ENCODE measurements at places on chromosomes 16 and 17.

DNA sequence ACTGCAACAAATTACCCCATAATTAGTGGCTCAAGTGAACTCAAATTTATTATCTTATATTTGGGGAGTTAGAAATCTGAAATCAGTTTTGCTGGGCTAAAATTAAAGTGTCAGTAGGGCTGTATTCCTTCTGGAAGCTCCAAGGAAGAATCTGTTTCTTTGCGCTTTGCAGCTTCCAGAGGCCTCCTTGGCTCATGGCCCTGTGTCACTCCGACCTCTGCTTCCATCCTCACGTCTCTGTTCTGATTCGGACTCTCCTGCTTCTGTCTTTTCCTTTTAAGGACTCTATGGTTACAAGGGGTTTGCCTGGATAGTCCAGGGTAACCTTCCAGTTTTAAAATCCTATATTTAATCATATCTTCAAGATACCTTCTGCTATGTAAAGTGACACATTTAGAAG is 232.1 kb downstream of the CA10 start:
- no peak for DNase-seq

GRCh38 chr16:86349338-86349900 is 160.9 kb upstream of the FOXF1 start:
- DNase-seq = no peak

GRCh38 chr17:64332502-64332901 is 58.2 kb downstream of the PECAM1 start:
- DNase-seq = no peak

- DNase-seq = no peak
Measured at GRCh38 chr17:68294196-68294555, 2.9 kb downstream of the ARSG start.

- DNase-seq = no peak
Measured at GRCh38 chr16:72952404-72952803, 95.5 kb downstream of the ZFHX3 start.

- DNase-seq = peak; percentile 65
Measured at GRCh38 chr17:77420804-77421629, 280.2 kb downstream of the SEC14L1 start.

- DNase-seq = no peak
Measured at GRCh38 chr17:35616536-35616935, 29.4 kb downstream of the AP2B1 start.

DNA sequence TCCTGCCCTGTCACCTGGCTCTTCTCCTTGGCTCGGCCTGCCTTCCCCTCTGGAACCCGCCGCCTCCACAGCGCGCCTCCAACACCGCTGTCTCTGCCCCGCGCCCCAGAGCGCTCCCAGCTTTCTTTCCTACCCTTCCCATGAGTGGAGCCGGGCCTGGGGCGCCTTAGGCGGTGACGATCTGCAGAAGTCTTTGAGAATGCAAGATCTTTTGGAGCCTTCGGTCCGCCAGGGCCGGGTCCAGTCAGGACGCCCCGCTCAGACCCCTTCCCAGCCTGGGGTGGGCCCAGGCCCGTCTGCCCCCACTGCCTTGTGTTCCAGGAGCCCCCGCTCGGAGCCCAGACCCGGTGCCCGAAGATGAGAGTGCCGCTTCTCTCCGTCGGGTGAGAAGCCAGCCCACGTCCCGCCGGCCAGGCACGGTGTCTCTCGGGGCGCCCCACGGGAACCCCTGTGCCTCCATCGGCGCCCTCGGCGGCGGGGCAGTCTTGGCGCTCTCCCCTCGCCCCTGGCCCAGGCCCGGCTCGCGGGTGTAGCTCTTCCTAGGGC is 40.0 kb downstream of the MRM1 start:
- no peak for DNase-seq

DNA sequence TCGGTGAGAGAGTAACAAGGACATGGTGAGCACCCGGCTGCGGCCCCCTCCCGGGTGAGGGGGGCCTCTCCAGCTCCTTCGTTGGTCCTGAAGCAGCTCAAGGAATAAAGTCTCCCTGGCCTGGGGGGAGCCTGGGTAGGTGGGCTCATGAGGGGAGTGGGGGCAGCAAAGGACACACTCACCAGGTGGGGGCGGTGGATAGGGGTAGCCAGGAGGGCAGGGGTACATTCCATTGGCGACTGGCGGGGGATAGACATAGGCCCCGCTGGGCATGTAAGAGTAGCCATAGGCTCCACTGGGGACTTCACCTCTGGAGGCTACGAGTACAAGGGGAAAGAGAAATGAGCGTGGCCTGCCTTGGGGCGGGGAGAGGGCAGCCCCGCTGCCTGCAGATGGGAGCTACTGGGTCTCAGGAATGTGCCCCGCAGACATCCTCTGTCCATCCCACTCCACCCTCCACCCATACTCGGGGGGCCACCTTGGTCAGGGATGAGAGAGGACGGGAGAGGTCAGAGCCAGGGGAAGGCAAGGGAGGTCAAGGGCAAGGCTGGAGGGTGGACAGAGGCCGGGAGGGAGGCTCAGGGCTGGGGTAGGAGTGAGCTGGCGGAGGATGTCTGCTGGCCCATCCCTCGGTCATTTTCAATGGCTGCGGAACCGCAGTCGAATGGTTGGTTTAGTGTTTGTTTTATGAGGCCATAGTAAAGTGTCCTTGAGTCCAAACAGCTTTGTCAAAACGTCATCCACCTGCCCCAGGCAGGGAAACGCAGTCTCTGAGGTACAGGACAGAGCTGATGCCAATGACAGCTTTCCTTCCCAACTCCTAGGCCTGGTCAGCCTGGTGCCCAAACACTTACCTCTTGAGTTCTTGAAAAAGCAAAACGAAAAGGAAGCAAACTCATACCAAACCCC is 3.7 kb upstream of the UNC13D start:
- no peak for DNase-seq

DNA sequence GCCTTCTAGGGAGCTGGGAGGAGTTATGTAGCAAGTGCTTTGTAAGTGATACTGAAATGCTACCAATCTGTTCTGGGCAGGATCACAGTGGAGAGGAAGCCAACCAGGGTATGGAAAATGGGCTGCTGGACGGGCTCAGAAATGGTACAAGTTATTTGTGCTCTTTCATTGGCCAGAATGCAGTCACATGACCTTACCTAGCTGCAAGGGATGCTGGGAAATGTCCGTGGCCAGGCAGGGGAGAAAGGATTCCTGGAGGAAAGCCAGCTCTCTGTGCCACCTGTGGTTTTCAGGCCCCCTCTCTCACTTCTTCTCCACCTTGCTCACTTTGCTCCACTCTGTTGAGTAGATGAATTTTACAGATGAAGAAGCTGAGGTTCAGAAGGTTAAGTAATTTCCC is 4.8 kb downstream of the EEF2K start:
- DNase-seq = no peak

DNA sequence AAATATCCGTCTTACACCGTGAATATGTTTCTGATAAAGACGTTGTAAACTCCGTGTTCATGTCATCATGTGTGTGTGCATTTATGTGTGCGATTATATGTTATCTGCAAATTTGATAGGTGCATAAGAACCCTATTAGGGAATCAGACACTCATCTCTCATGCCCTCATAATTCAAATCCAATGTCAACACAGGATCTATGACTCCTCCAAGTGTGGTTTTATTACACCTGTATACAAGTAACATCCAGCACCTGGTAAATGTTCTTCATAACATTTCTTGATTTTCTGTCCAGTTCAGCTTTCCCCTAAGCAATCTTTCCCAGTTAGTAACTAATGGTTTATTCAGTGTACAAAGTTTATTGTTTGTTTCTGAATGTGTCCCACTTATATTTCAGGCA is 681.9 kb downstream of the CDH11 start:
- no peak for DNase-seq

DNA sequence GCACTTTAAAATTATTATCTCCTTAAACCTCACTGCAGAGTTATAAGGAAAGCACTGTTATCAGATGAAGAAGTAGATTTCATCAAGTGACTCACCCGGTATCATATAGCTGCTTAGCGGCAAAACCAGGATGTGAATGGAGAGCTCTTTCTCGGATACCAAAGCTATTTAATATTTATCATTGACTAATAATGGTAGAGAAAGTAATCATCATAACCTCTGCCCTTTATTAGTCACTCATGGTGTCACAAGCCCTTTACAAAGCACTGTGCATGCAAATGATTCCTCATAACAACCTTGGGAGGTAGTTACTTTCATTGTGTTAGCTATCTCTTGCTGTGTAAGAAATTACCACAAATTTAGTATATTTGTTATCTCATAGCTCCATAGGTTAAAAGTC is 592.9 kb downstream of the MAF start:
- DNase-seq = no peak

- peak; percentile 52 for DNase-seq
Measured at GRCh38 chr17:40542558-40543411, 22.5 kb downstream of the CCR7 start.

DNA sequence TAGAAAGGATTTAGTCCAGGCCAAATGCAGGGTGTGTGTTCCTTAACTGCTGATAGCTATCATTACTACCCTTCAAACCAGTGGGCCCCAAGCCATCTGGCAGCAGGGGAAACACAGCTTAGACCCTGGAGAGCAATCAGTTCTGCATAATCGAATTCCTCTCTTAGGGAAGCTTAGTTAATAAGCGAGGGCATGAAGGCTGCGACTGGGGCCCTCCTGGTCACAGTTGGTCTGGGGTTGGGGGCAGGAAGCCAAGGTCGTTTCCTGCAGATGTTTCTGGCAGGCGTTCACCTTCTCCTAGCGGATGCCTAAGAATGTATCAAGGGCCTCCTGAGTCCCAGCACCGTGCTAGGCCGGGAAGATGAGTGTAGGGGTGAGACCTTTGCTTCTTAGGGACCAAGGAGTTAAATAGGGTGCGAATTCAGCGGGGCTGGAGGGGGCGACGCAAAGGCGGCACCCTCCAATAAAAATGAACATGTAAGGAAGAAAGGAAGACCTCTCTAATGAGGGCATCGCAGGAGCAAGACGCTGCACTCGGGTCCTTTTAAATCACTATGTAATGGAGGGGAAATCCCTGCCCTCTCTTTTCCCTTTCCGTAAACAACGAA is 16.5 kb upstream of the EEF2K start:
- no peak for DNase-seq

DNA sequence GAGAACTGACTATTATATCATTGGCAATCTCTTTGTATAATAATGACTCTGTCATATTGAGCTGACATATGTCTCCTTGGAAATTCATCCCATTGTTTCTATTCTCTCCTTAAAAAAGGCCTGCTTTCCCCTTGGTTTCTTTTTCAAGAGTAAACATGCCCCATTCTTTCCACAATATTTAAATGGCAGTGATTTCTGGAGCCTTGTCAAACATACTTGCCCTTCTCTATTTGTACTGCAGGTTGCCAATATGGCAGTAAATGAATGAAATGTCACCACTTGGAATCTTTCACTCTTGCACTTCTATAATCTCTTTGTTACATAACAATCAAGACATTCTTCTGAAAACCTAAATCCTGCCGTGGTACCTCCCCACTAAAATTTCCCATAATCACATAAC is 1265.1 kb upstream of the CDH8 start:
- no peak for DNase-seq

GRCh38 chr16:74771656-74772315 is 2.8 kb downstream of the FA2H start:
- no peak for DNase-seq

DNA sequence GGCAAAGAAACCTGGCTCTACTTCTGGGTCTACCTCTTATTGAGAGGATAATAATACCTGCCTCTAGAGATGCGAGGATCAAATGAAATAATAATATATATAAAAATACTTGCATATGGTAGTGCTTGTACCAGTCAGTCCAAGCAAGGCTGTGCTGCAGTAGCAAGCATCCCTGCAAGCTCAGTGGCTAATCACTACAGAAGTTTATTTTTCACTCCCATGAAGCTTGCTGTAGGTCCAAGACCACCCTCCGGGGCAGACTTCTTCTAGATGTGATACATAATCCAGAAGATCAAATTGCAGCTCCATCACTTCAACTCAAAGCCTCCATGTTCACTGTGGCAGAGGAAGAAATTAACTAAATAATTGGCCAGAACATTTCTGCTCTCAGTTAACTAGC is 48.9 kb upstream of the NKD1 start:
- no peak for DNase-seq

DNA sequence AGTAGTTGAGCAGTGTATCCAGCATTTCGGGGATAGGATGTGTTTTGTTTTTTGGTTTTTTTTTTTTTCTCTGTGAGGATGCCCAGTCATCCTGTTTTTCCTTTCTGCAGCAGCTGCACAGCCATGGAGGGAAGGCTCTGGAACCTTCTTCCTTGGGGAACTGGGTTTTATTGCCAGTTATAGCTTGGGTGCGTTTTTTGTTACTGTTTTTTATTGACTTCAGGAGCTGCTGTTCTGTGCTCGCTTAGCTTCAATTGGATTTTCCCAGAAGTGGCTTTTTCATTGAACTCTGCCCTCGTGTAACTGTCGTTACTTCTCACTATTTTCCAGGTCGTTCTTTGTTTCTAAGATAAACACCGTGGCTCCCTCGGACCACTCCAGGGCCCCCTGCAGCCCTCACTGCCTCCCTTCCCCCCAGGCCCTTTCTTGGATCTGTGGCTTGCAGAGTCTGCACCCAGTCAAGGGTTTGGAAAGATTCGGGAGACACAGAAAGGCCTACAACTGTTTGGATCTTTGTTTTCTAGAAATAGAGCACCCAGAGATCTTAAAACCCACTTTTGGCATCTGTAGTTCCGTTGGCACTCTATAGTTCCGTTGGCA is 119.7 kb upstream of the CACNG5 start:
- DNase-seq = no peak

- no peak for DNase-seq
Measured at GRCh38 chr17:3513305-3514035, 37.7 kb downstream of the ASPA start.

- no peak for DNase-seq
Measured at GRCh38 chr17:5976251-5976650, 93.9 kb upstream of the WSCD1 start.

DNA sequence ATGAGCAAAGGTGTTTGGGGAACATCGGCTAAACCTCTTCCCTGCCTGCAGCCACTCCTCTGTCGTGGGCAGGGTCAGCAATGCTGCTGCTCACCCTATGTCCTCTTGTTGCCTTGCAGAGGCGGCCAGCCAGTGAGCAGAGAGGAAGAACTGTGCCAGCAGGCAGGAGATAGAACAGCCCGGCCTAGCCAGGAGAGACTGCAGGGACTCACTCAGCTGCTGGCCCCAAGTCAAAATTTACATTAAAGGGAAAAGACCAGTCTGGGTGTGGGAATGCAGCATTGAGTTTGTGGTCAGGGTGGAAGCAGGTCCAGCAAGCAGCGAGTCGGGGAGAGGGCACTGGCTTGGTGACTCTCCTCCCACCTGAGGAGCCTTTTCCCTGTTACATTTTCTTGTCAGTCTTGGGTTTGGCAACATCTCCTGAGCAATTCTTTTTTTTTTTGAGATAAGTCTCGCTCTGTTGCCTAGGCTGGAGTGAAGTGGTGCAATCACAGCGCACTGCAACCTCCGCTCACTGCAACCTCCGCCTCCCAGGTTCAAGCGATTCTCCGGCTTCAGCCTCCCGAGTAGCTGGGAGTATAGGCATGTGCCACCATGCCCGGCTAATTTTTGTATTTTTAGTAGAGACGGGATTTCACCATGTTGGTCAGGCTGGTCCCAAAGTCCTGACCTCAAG is 22.7 kb downstream of the LIG3 start:
- DNase-seq = no peak

GRCh38 chr16:85231959-85232358 is 119.7 kb upstream of the CIBAR2 start:
- no peak for DNase-seq
